ENCODE measurements at places on chromosomes 3 and 15.

- DNase-seq, result no peak
These were observed 98.2 kb downstream of the TMEM108 start for GRCh38 chr3:133136114-133137041.

GRCh38 chr15:59298854-59299250 is 73.8 kb downstream of the MYO1E start:
- DNase-seq, result no peak

GRCh38 chr3:39819899-39820298 is 10.5 kb downstream of the MYRIP start:
- DNase-seq, result no peak

DNA sequence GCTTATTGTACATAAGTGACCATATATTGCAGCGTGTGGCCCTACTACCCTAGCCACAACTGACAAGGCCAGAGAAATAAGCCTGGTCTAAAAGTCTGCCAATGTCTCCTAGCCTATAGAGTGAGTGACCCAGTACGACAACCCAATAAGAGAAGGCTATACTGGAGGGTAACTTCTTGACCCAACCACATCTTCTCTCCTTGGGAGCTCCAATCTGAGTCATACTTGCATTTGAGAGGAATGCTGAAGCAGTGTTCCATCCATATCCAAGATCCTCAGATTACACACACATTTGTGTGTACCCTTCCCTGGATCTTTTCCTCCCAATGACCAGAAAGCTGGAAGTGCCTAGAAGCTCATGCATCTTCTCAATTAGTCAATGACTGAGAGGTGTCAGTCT is 11.3 kb upstream of the STT3B start:
- no peak for DNase-seq

GRCh38 chr3:127056281-127056680 is 73.4 kb downstream of the PLXNA1 start:
- DNase-seq, result no peak

- DNase-seq, result no peak
These were observed 14.1 kb downstream of the GPD1L start for GRCh38 chr3:32120471-32120870.

DNA sequence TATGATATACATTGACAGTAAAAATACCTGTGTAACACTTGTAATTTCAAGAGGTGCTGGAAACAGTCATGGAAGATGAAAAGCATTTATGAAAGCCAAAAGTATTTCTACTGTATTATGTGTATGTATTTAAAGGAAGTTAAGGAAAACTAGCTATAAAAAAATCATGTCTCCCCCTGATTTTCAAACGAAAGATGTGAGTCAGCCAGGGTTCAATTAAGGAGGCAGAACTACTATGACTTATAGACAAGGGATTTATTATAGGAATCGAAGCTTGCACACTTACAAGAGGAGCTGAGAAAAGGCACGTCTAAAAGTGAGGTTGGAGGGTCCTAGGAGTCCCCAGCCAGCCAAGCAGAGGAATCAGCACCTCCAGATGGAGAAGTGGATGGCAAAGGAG is 119.4 kb downstream of the SUCLG2 start:
- DNase-seq, result no peak

- DNase-seq, result peak; percentile 78
These were observed 263.9 kb upstream of the TGFBR2 start for GRCh38 chr3:30342318-30343060.

DNA sequence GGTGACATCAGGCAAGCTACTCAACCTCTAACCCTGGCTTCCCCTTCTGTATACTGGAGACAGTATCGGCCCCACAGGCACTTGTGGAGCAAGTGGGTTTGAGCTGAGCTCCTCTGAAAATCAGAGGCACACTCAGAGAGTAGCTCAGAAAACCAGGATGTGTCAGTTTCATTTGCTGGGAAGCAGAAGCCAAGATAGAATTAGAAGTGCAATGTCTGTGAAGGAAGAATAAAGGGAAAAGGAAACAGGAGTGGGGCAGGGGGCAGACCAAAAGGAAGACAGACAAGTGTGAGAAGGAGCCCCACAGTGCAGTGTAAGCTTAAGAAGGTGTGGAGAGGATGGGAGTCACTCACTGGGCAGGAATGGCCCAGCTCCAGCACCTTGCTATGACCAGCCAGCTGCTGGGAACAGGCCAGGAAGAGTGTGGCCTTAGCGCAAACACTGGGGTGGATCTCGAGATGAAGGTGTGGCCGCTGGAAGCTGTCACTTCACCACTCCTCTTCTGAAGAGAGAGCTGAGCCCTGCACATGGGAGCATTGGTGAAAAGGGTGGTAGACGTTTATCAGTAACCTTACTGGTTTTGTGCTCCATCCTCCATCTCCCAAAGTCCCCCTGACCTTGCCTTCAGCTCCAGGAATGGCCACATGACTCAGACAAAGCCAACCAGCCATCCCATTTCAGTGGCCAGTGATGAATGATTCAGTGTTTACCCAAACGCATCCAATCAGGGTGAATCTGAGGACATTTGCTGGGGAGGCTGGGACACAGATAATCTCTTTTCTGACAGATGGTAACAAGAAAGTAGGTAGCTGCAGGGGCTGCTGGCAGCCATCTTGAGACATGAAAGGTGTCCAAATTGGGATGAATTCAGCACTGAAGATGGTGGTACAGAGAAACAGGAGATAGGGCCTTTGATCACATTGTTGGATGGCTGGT is 108.4 kb downstream of the SHQ1 start:
- peak; percentile 24 for DNase-seq

GRCh38 chr15:58503139-58504027 is 71.6 kb downstream of the LIPC start:
- no peak for DNase-seq

DNA sequence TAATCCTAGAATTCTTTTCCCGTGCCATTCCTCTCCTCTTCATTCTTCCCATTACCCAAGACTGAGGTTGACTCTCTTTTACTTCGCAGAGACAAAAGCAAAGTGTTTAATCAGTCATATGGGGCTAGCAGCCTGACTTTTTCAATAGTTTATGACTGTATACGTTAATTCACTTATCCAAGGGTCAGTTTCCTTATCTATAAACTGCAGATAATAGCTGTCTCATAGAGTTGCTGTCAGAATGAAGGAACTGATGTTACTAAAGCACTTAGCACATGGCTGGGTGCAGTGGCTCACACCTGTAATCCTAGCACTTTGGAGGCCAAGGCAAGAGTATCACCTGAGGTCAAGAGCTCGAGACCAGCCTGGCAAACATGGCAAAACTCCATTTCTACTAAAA is 43.5 kb upstream of the ULK4 start:
- DNase-seq, result no peak

- DNase-seq, result peak; percentile 98
These were observed 31.3 kb upstream of the TCF12 start for GRCh38 chr15:56886932-56887781.

- DNase-seq, result peak; percentile 62
These were observed 13.7 kb downstream of the PDHB start for GRCh38 chr3:58419780-58420507.

GRCh38 chr3:159816512-159816911 is 172.1 kb upstream of the IL12A start:
- no peak for DNase-seq

DNA sequence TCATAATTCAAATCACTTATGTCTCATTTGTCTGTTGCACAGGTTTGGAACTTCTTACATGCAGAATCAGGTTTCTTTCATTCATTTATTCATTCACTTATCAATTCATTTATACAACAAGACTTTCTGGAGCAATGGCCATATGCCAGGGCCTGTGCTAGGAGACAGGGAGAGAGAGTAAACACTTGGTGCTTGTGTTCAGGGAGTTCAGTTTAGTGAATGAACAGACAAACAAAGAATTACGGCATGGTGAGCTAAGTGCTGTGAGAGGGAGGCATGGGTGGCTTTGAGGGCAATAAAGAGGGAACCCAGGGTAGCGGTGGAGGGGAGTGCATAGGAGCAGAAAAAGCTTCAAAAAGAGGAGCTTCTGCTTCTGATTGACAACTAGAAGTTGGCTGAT is 8.5 kb upstream of the IREB2 start:
- no peak for DNase-seq

- no peak for DNase-seq
These were observed 29.9 kb downstream of the IL5RA start for GRCh38 chr3:3080309-3080708.

GRCh38 chr3:160575589-160575988 is 10.2 kb upstream of the KPNA4 start:
- DNase-seq, result no peak

- no peak for DNase-seq
These were observed 17.2 kb upstream of the B4GALT4 start for GRCh38 chr3:119257654-119258410.

GRCh38 chr3:100782906-100783305 is 73.6 kb downstream of the TFG start:
- peak; percentile 20 for DNase-seq

DNA sequence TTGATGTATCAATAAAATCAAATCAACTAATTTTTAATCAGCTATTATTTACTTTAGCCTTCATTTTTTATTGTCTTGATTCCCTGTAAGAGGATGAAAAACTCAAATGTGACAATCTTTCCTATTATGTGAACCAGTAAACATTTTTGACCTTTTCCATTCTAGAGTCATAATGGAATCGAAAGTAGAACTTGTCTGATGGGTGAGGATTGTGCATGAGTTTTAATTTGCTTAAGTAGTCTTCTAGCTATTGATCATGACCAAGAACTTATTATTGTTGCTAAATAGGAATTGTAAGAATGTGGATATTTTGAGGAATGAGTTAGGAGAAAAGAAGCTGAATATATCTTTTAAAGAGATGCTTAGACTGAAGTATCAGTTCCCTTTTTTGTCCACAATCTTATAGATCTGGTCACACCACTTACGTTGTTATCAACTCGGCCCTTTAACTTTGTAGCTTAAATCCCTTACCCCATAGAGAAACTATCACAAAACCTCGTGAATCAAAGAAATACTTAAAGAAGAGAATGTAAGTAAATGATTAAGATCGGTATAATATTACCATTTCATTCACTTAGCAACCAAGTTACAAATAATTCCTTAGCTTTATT is 147.3 kb downstream of the TP63 start:
- no peak for DNase-seq

DNA sequence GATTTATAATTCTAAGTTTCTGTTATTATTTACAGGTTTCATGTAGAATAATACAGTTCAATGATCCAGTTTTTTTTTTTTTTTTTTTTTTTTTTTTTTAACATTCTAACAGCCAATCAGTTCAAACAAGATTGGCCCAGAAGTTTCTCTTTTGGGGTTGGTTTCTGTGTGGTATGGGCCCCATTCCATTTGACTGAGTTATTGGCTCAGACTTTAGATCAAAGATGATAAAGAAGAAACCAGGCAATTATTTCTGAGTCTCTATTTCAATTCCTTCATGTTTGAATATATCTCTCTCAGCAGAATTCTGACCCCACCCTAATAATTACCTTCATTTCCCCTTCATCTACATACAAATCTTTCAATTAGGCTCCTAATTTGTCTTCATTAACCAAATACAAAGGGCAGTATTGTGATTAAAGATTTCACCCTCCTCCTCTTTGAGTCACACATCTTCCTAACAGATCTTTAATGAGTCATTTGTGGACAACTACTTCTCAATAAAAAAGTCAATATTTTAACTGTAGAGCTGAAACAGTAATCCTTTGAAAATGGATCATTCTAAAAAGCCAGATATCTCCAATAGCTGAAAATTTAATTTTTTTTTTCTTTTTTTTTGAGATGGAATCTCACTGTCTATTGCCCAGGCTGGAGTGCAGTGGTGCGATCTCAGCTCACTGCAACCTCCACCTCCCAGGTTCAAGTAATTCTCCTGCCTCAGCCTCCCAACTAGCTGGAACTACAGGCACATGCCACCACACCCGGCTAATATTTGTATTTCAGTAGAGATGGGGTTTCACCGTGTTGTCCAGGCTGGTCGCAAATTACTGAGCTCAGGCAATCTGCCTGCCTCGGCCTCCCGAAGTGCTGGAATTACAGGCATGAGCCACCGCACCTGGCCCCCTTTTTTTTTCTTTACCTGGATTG is 878.8 kb downstream of the NAALADL2 start:
- no peak for DNase-seq

GRCh38 chr3:105214590-105214989 is 152.1 kb upstream of the ALCAM start:
- DNase-seq, result no peak

GRCh38 chr3:43001094-43001553 is 22.0 kb downstream of the GASK1A start:
- peak; percentile 92 for DNase-seq

DNA sequence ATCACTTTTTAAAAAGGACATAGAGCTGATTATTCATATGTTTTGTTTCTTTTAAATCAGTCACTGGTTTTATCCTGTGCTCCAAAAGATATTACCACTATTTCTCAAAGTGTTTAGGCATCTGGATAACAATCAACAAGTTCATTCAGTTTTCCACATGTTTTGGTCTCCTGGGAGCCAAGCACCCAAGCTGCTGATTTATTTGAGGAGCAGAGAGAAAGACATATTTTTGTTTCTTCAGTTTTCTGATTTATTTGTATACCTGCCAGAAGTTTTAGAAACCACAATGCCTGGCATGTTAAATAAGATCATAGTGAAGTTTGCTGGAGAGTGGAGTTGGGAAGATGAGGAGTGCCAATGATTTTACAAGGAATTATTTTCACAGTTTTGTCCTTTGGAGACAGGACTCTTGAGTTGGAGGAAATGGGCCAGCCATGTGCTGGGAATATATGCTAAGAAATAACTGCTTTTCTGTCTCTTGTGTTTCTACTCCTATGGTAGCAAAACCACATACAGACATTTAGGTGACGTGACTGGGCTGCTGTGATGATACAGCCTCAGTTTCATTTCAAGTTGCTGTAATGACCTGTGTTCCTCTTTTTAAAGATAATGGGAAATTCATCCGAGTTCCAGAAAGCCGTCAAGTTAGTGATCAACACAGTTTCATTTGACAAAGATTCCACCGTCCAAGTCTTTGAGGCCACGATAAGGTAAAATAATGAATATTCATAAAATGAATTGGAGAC is 11.7 kb downstream of the EDEM1 start:
- DNase-seq, result no peak

GRCh38 chr3:112775011-112775742 is 71.5 kb downstream of the CD200R1L start:
- peak; percentile 66 for DNase-seq

DNA sequence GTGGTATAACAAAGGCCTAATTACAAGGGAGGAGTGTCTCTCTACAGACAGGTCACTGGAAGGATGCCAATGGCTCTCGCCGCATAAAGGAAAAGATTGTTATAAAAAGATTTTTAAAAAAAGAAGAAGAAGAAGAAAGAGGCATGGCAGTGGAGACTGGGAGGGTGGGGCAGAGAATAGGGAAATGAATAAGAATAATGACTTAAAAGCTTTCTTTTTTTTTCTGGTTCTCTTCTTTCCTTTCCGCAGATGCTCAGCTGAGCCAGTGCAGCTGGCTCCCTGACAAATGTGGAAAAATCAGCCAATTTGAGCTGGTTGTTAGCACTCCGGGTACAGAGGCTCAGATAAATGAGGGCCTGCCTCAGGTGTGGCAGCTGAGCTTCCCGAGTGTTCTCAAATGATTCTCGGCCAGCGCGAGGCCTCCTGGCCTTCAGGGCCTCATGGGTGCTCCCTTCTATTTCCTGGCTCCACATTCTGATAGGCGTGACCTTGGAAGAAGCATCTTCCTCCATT is 234.1 kb downstream of the RORA start:
- no peak for DNase-seq

DNA sequence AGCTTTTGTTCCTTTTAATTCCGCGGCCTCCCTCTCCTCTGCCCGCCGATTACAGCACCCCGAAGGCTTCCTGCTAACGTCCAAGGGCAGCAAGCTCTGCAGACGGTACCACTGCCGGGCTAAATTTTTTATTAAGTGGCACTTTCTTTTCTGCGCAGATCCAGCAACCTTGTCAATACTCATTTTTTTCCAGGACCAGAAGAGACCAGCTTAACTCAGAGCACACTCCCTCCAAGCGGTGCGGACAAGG is 542 bp upstream of the MEIS2 start:
- no peak for DNase-seq

GRCh38 chr3:54703923-54704322 is 223.9 kb downstream of the LRTM1 start:
- DNase-seq, result no peak

Measured in AG20443 (cell line).